Activated naive CD4-positive, alpha-beta T cell (primary cell): ENCODE measurements at places on chromosomes 16 and 17.

DNA sequence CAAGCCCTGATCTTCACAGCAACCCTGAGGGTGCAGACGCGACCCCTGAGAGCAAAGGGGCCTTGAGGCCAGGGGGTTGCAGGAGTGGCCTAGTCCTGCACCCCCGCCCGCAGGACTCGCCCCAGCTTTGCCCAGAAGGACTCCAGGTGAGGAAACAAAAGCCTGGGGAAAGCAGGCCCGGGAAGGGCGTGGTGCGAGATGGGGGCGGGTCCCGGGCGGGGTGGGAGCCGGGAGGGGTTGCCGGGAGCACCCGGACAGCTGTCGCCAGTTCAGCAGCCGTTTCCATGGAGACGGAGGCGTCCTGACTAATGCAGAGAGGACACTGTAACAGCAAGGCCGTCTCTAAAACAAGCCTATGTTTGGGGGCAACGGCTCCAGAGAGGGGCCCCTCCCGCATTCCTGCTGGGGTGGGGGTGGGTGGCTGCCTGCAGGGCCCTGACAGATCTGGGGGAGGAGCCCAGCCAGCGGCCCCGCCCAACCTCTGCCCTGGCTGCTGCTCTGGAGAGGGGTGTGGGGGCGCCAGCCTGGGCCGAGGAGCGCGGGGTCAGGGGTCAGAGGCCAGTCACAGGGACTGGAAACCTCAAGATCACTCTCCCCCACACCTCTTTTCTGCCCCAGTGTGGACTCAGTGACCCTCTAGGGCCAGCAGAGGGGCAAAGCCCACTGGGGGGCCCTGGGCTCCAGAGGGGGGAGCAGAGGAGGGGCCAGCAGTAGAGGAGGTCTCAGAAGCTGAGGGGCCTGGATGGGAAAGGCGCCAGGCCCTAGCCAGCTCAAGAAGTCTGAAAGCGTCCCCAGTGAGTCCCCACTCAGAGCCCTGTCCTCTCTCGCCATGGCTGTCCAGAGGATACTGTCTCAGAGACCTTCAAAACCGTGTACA lies 3.1 kb upstream of the TPPP3 start:
- DNase-seq = no peak

DNA sequence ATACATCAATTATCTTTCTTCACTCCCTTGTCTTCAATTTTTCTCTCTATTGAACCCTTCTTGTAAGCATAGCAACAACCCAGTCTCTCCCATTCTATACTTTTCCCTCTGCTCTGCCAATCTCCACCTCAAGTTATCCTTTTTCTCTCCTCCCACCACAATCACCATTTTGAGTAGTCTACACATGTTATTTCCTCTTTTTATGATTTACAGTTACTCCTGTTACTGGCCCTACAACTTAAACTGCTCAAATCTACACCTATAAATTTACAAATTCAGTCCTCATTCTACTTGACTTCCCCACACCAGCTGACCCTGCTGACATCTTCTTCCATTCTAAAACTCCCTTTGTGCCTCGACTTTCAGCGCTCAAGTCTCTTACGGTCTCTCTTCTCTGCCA lies 84.6 kb downstream of the SPAG9 start:
- DNase-seq = no peak

GRCh38 chr17:28008513-28008912 lies 34.0 kb upstream of the NLK start:
- no peak for DNase-seq

DNA sequence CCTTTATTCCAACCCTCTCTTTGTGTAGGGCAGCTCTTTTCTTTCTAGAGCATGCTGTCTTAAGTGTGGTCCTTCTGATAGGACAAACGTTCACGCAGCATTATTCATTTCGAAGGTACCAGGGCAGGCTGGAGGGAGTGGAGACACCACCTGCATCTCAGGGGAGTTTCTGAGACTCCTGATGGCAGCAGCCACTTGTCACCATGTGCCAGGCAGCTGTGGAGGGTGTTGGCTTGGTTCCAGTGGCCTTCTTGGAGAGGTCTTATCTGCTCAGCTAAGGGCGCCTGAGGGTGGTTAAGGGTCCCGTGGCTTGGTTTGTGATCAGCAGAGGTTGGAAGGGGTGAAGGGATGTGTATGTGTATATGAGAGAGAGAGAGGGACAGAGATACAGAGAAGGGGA lies 257.1 kb upstream of the EEF2KMT start:
- DNase-seq = no peak

DNA sequence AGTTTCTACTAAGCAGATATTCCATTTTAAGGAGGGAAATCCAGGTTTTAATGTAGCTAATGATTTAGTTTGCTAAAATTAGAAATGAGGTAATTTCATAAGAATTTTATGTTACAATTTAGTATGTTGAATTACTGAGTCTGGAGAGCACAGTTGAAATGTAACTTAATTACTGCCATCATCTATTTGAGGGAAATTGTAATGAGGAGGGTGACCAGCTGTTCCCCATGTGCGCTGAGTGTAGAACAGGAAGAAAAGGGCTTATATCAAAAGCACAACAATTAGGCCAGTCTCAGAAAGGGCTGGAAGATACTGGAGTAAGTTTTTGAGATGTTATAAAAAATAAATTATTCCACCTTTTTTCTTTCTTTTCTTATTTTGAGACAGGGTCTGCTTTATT lies 735.1 kb upstream of the GOT2 start:
- no peak for DNase-seq

DNA sequence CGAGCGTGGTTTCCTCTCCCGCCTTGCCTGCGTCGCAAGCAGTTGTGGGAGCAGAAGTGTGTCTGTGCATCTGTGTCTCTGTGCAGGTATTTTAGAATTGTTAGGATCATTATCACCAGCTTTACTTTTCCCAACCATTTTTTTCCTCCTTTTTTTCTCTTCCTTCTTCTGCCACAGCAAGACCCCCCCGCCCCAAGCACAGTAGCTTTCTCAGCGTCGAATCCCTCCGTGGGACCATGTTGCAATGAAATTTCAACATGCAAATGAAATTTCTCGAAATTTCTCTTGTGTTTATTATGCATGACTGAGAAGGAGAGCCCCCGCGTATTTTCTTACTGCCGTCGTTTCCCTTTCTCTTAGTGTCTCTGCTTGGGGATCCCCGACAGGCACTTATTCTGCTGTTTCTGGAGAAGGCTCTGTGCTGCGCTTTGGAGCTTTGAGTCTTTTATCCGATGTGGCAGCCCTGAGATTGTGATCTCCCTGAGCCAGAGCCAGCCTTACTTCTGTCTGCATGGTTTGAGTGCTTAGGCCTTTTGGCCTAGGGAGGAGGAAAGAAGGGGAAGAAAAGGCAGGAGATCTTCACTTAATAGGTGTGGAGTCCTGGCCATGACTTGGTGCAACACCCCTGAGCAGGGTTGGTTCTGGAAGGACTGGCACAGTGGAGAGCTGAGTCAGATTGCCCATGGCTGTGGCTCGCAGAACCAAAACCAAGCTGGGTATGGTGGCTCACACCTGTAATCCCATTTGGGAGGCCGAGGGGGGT lies 5.0 kb downstream of the ARMC7 start:
- no peak for DNase-seq

DNA sequence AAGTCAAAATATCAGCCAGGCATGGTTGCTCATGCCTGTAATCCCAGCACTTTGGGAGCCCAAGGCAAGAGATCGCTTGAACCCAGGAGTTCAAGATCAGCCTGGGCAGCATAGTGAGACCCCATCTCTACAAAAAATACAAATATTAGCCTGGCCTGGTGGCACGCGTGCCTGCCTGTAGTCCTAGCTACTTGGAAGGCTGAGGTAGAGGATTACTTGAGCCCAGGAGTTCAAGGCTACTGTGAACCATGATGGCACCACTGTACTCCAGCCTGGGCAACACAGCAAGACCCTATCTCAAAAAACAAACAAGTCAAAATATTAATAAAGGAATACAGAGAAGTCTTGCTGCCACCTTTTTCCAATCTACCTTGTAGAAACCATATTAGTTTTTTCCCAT lies 4.2 kb downstream of the ZNF689 start:
- DNase-seq = no peak

DNA sequence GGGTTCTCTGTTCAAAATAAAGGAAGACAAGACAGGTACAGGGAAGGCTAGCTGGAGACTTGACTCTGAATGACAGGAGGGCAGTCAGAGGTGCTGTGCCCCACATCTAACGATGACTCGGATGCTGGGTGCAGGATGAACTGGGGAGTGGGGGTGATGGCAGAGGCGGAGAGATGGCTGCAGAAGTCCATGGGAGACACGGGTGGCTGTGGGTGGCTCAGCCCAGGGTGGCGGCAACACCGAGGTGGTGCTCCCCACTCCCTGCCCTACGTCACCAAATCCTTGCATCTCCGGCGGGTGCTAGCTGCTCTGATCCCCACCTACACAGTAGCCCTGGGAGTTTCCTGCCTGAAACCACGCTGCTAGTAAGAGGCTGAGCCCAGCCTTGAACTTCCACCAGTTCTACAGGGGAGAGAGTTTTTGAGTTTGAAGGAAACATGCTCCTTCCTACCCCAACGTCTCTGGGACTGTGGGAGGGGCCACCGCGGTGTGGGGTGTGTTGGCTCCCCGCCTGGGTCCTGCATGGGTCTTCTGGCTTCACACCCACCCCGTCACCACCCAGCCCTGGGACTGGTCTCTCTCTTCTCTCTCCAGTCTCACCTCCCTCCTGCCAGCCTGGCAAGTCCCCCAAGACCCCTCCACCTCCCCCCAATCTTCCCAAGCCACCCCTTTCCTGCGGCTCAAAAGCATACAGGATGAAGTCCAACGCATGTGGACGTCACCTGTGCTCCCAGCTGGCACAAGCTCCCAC lies 4.5 kb downstream of the GSG1L start:
- DNase-seq = no peak

DNA sequence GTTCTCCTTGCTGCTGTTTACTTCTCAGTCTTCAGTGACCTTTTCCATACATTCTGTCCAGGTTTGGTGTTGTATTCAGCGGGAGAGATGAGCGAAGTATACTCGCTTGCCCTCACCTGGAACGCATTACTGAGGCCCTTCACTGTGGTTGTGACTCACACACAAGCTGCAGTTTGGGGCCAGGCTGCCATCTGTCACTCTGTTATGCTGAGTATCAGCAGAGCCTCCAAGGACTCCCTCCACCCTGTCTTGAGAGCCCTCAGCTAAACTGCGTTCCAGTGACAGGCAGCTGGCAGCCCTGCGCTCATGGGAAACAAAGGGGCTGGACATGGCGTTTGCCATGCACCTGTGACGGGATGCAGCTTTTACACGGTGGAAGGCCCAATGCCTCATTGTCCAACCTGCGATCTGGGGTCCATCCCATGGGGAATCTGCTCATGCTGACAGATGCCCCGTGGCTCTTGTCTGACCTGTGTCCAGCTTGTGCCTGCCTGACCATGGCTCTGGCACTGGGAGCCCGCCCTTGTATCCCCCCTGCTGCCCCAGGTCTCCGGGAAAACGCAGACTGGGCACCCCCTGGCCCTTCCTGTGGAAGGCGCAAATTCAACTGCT lies 6.5 kb upstream of the ZNF778 start:
- DNase-seq = no peak
